ENCODE measurements at places on chromosomes 11 and 22.

- peak; percentile 51 for DNase-seq
Measured at GRCh38 chr11:11476971-11477645, 124.1 kb upstream of the CSNK2A3 start.

- no peak for DNase-seq
Measured at GRCh38 chr22:37632174-37633088, 7.0 kb upstream of the SH3BP1 start.

DNA sequence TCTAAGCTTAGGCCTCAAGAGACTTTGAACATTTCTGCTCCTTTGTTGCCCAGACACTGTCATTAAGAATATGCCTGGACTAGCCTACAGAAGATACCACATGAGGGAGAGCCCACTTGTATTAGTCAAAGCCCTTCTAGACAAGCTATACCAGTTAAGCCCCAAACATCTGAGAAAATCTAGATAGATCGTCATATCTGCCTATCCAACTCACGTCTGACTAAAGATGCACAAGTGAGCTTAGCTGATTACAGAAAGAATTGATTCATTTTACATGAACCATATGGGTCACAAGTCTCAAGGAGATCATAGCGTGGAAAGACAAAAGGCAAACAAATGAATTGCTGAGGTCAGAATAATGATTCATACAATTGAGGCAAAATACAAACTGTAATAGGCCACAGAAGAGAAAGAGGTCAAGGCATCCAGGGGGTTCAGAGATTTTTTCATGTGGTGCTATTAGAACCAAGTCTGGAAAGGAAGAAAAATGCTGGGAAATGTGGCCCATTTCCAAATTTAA is 1155.5 kb upstream of the TENM4 start:
- DNase-seq: no peak

DNA sequence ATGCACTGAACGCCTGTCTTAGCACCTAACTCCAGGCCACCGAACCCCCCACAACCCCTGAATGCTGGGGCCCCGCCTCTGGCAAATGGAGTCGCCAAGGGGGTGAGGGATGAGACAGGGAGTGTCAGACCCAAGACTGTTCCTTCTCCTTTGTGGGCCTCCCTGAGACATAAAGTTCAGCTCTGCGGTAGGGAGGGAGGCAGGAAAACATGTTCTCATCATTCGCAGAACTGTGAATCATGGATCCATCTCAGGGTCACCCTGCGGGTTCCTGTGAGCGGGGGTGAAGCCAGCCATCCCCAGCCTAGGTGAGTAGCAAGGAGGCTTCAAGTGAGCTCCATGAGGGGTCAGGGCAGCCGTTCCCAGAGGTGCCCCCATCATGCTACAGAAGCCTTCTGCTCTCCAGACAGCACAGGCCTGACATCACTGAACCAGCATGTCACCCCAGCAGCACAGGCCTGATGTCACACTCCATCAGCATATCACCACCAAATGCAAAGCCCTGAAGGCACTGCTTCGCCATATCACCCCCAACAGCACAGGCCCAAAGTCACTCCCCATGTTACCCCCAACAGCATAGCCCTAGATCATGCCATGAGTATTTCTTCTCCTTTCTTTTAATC is 27.2 kb downstream of the TMPRSS6 start:
- DNase-seq: no peak

DNA sequence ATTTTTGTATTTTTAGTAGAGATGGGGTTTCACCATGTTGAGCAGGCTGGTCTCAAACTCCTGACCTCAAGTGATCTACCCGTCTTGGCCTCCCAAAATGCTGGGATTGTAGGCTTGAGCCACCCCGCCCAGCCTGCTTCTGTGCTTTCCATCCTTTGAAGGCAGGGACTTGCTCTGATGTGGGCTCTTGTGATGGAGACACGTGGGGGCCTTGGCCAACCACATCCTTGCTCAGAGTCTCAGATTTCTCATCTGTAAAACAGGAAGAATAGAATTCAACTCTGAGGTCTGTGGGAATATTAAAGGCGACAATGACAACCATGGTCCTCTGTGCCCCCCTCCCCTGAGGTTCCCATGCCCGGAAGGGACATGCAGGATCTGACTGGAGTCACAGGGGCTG is 3.8 kb upstream of the GGA1 start:
- DNase-seq: no peak

DNA sequence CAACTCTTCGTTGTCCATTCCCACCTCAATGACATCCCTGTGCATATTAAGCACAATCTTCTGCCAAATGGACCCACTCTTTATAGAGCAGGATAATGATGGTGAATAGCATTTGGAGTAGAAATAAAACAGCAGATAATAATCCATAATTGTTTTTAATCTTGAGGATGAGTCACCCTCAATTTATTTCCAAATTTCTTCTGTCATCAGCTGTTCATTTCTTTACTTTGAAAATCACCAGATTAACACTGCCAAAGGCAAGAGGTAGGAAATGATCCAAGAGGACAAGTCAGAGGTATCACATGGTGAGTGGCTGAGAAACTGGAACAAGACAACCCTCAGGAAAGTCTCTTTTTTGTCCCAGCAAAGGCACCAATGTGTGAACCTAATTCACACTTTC is 7.3 kb upstream of the AMBRA1 start:
- no peak for DNase-seq

GRCh38 chr11:34148504-34149165 is 43.2 kb downstream of the NAT10 start:
- DNase-seq: no peak

DNA sequence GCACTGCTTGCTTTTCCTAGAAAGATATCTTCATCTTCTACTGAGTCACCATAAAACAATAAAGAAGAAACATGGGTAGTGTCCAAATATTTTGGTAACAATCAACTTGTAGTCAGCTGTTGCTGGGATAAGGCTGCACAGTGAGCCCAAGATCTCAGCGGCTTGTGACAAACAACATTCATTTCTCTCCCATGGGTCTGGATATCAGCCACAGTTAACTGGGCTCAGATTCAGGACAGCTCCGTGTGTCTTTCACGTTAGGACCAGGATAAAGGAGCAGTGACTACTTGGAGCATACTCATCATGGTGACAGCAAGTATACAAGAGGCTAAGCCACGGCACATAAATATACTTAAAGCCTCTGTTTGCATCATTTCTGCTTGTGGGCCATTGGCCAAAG is 27.9 kb upstream of the GRK3 start:
- no peak for DNase-seq

- DNase-seq: no peak
Measured at GRCh38 chr11:59040607-59041006, 45.5 kb upstream of the GLYATL1B start.

DNA sequence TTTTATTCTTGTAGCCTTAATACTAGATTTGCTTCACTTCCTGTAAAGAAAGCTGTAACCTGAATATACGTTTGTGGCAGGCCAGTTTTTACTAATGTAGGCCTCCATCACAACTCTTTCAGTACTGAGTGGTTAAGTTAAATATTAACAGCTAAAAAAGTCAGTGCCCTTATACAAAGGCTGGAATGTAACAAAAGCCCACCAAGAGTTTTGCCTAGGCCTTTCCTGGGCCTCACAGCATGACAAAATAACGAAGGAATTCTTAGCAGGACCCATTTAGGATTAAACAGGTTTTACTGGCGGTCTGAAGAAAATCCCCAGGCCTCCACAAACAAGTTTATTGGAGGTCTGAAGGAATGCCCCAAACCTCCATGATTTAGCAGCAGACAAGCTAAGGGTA is 43.7 kb downstream of the PIWIL3 start:
- DNase-seq: no peak

DNA sequence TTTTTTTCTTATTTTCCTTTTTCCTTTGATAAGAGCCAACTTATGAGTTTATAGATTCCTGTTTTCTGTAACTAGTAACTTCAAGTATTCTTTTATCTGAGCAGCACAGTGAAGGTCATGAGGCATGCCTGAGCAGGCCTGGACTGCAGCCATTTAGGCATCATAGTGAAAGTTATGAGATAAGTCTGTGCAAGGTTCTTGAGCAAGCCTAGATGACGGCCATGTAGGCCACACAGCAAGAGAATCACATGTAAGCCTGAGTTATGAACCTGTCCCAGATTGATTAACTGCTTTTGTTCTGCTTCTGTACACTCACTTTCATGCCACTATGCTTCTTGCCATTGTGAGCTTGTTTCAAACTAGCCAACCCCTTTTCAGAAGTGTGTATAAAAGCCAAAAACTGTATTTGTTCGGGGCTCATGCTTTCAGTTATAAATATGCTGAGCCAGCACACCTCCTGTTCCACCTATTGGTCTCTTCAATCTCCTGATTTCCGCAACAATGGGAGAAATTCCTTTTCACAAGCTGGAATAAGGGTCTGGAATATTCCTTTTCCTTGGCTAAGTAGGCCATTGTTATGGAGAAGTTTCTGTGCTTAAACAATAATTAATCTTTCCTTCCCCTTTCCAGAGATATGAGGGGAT is 745.7 kb downstream of the FAM181B start:
- DNase-seq: no peak

DNA sequence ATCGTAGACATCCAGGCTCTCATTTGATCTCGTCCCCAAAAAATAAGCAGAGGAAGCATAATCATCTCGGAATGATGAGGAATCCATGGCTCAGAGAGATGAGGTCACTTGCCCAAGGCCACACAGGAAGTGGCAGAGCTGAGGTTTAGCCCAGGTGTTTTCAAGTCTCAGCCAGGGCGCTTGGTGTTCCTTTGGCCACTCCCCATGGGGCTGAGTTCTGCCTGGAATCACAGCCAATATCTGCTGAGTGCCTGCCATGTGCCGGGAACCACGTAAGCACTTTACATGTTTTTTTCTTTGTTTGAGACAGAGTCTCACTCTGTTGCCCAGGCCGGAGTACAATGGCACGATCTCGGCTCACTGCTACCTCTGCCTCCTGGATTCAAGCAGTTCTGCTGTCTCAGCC is 29.5 kb upstream of the MYH9 start:
- DNase-seq: no peak

Data from C1 segment of cervical spinal cord (tissue), 14 donors.